ENCODE measurements at places on chromosomes 3 and 15.

GRCh38 chr3:114973536-114973935 is 173.6 kb downstream of the ZBTB20 start:
- DNase-seq = no peak

- DNase-seq = no peak
These were observed 221.8 kb downstream of the FMN1 start for GRCh38 chr15:32972686-32973085.

DNA sequence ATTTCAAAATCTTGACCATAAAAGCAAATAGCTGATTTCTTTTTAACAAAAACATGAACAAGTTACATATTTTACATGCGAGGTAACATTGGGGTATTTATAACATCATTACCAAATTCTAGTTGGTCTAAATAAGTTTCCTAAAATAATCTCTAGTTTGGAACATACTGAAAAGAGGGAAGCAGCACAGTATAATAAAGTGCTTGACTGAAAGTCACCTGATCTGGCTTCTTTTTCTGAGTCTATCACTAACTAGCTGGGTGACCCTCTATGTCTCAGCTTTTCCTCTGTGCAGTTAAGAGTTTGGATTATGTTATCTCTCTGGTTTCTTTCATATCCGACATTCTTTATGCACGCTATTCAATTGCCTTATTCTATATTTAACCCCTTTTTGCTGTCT is 19.8 kb upstream of the CNTN4 start:
- no peak for DNase-seq

DNA sequence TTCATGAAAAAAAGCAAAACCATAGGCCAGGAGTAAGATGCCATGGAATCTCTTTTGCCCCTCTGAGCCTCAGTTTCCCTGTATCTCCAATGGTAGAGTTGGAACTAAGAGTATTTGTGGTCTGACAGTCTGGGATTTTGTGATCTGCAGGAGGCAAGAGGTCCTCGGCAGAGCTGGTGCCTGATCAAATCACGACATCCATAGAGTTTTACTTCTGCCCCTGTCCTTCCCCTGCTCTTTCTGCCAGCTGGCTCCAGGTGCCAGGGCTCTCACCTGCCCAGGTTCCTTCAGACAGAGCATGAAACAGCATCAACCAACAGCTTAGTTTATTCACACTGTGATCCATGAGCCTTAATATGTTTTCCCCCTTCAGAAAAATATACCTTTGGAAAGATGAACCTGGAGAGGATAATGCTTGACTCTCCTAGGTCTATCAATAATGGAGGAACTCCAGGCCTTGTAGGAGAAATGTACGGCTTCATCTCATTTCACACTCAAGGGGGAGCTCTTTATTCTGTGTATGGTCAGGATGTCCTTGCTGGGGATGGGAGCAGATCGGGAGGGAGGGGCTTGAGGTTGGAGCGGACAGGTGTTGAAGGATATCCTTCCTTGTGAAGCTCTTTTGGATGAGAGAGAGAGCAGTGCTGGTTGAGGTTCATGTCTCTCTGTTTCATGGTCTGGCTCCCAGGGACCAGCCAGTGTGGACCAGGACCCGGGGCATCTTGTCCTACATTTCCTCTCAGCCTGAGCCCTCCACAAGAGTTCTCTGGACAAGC is 309.9 kb downstream of the RPLP1 start:
- DNase-seq = no peak

DNA sequence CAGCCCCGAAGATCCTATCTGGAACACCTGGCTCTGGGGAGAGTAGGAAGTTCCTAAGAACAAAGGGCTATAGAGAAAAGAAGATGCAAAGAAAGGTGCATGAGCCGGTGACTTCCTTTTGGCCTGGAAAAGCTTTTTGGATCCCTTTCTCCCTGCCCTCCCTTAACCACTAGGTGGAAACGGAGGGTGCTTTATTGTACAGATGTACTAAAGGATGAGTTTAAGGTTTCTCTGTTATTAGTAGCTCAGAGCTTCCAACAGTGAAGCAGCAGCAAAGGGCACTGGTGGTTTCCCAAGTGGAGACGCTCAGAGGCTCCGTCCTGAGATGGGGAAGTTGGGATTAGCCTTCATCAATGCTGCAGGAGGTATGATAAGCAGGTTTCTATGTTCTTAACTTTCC is 5.9 kb upstream of the ADGRG7 start:
- DNase-seq = no peak

DNA sequence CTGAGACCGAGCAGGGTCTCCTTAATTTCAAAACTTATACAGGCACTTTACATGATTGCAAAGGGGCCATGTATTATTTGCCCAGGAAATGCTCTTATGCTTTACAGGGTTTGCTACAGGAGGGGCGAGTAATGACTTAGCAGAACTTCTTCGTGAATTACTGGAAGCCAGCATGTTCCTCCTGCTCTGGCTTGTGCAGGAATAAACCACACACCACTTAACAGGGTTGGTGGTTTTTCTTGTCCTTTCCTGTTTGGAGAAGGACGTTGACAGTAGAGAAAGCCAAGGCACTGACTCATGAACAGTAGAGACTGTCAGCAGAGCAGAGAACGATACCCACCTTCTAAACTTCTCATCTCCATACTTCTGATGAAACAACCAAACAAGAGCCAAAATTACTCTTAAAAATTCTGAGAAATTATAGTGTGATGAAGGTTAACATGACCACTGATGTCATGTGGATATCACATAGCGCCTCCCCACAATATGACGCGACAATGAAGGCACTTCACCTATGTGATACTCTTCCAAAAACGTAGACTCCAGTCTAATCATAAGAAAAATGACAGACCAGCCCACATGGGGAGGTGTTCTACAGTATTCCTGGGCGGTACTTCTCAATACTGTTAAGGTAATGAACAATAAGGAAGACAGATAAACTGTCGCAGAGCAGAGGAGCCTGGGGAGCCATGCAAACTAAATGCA is 24.7 kb upstream of the MCTP2 start:
- DNase-seq = peak; percentile 47

- DNase-seq = no peak
These were observed 138.0 kb downstream of the FBN1 start for GRCh38 chr15:48507416-48508065.

DNA sequence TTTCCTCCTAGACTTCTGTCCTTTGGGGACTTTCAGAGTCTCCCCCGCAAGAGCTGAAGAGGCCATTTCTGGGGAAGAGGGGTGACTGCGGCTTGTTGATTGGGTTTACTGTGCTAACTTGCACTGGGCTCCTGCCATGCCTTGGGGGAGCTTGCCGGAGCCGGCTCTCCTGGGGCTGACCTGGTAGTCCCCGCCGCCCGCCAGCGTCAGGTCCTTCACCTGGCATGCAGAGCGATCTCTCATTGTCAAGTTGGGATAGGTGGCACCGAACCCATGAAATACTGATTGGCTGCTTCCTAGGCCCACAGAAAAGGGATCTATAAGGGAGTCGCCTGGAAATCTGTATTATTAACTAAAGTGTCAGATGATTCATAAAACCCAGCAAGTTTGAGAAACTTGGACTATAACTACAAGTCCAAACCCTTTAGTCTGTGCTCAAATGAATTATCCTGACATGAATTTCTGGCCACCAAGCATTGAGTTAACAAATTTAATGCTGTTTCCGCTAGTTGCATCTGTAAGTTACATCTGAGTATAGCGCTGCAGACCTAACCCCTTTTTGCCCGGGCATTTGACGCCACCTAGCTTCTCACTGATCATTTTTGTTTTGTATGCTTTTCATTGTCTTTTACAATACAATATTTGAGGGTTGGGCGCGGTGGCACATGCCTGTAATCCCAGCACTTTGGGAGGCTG is 607 bp upstream of the IMP3 start:
- DNase-seq = peak; percentile 56

DNA sequence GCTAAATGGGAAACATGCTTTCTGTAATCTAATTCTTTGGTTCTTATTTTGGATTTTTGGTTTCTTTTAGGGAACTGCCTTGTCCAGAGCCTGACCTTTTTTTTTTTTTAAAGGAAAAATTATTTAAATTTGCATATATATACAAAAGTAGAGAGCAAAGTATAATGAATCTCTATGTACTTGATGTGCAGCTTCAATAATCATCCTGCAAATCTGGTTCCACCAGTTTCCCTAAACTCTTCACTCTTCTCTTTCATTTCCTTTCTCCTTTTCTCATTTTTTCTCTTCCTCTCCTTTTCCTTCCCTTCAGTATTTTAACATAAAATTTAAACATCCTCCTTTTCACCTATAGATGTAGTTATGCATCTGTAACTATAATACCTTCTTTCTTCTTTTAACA is 82.5 kb downstream of the USP13 start:
- DNase-seq = no peak

DNA sequence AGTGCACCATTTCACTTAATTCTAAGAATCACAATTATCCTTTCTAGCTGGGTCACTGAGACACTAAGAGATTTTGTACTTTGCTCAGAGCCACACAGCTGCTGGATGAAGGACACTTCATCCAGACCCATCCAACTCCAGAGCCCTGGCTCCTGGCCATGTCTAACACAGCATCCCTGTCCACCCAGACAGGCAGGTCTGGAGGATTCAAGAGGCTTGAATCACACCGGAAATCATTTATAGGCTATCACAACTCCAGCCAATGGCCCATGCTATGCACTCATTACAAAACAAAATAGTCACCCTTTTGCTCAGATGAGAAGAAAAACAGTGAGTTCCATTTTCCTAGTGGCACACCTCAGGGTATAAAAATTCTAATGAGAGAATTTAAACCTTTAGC is 198.2 kb upstream of the LMCD1 start:
- DNase-seq = no peak

DNA sequence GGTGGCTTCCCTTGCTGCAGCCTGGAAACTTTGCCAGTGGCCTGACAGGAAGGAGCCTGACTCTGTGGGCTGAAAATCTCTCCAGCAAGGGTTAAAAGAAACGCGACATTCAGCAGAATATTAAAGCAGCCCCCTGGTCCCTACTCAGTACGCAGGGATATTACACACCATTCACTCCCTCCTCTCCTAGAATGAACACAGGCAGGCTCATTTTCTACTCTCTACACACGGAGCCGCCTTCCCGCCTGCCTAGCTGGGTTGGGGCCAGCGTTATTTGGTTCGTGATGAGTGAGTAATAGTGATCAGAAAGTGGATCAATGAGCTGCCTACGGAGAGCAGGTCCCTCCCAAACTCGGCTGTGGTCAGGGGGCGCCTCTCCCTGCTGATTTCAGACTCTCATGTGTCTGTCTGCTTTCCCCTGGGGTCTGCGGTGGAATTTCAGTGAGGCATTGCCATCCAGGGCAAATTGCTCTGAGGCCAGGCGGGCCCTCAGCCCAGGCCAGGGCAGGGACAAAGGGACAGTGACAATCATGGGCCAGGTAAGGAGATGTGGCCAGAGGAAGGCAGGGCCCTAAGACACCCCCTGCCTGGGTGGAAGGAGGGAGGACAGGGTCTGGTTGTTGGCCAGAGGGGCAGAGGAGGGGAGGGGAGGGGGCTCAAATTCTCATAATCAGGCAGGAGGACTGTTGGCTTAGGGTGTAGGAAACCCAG is 2.8 kb downstream of the EPHB1 start:
- no peak for DNase-seq

DNA sequence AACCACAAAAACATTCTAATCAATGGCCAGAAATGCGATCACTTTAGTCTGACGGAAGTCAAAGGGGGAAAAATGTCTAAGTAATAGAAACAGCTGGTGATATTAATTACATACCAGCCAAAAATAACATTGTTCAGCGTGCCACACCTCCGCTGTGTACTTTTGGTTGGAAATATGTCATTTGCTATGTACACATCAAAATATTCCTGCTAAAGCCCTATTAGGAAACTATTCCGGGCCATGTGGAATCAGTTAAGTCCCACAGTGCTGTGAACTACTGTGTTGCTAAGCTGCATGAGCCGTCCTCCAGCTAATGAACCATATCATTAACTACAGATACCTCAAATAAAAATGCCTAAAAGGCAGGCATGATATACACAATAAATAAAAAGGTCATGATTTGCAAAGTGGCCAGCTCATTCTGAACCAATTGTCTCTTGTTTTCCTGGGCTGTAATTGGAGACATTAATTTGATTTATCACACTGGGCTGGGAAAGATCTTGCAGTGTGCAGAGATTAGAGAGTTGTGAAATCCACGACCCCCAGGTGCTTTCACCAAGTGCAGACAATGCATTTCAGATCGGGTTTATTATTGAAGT is 200.5 kb upstream of the LRTM1 start:
- DNase-seq = no peak

- DNase-seq = peak; percentile 74
These were observed 66.9 kb upstream of the PRR23C start for GRCh38 chr3:139111392-139112229.

DNA sequence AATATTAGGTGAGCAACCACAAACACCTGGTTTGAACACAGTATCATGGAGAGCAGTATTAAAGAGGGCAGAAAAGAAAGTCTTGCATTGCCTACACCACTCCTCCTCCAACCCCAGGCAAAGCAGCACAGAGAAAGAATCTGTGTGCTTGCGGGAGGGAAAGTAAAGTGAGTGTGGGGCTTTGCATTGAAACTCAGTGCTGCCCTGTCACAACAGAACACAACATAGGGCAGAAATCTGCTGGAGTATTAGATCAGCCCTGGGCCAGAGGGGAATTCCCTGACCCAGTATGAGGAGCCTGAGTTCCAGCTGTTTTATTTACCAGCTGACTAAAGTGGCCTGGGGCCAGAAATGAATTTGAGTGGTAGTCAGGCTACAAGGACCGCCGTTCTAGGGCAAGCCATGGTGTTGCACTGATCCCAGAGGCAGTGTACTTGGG is 75.5 kb downstream of the SPATA16 start:
- no peak for DNase-seq

DNA sequence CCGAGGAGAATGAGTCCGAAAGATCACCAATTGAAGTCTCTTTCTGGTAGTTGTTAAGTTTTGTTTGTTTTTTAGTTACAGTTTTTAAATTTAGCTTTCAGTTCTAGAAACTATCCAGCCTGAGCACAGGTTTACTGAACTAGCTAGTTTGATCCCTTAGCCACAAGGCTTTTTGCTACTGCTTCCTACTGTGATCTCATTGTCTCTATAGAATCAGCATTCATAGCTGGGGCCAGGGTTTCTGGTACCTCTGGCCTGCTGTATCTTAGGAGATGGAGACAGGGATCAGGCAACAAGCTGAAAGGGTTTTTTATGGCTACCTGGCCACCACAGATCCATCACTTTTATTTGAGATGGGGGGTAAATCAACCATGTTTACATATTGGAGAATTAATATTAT is 37.0 kb downstream of the GOLM2 start:
- no peak for DNase-seq

DNA sequence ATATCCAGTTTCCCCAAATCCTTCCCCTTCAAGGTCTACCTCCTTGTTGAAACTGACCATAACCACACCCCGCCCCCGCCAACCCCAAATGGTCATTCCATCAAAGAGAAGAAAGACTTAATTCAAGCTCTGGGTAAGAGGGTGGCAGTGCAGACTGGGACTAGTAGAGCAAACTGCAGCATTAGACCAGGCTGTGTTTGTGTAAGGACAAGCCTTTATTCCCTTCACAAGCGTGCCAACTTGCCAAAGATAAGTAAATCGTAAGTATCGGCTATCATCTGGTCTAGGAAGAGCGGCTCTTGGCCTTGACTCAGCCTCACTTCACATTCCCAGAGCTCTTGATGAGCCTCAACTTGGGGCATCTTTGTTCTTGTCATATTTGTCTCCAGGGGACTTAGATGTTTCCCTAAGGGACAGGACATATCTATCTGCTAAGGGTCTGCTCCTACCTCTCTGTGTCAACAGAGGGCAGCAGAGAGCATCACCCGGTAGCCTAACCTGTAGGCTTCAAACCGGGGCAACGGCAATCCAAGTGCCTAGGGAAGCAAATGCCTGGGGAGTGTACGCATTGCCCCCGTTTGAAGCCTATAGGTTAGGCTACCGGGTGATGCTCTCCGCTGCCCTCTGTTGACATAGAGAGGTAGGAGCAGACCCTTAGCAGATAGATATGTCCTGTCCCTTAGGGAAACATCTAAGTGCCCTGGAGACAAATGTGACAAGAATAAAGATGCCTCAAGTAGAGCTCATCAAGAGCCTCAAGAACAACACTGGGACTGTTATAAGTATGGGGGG is 8.9 kb upstream of the MAP3K13 start:
- DNase-seq = peak; percentile 81

Measured in activated naive CD4-positive, alpha-beta T cell treated with anti-CD3 and anti-CD28 coated beads, Interleukin-2, amount 50 U/mL, for 72 hours (primary cell).